ENCODE measurements at places on chromosomes 6 and 20. TPM values are rescaled to one million over a fixed set of nuclear protein-coding genes. Genes with fewer than 3 reads are reported as not detected.
A peak's percentile ranks its signal among the peaks of the same experiment; 100 is the strongest.

- DNase-seq: no peak
Observed at GRCh38 chr6:108592371-108593337, 31.9 kb downstream of the FOXO3 start.

LTB gene
- 0.85 TPM for total RNA-seq

DNA sequence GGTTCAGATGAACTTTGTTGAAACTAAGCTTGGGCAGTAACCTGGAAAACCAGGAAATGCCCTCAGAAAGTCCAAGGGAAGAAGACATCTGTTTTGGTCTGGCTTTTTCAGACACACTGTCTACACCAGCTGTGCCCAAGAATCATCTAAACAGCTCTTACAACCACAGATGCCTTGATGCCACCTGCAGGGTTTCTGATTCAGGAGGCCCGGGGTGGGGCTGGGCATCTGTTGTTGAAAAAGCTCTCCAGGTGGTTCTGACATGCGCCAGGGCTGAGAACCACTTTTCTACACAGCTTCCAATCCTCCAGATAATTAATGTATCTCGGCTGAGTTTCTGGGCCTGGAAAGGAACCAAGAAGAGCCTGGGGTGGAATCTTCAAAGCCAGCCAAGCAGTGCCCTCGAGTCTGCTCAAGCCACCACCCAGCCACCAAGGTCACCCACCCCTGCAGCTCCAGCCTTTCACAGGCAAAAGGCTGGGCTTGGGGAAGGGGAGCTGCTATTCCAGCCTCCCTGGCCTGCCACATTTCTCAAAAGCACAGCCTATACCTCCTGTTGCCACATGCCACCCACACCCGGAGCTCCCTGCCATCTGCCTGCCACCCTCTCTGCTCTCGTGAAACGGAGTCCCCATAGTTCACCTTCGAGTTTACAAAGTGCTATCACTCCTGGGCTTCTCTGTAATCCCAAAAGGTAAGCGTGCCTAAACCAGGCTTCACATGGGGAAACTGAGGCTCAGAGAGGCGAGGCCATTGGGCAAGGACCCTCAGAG, 9.4 kb downstream of the MDGA1 start:
- no peak for DNase-seq

LIME1 gene
- total RNA-seq: 7.1 TPM

GRCh38 chr6:70277470-70277869, 25.4 kb downstream of the COL9A1 start:
- DNase-seq: no peak

DLK2 gene
- total RNA-seq: 2.7 TPM

ATP9A gene
- 30.7 TPM for total RNA-seq

LKAAEAR1 gene
- not detected for total RNA-seq

GRCh38 chr20:50870561-50871161, 60.6 kb downstream of the ADNP start:
- DNase-seq: no peak

KIF3B gene
- 15.5 TPM for total RNA-seq

DNA sequence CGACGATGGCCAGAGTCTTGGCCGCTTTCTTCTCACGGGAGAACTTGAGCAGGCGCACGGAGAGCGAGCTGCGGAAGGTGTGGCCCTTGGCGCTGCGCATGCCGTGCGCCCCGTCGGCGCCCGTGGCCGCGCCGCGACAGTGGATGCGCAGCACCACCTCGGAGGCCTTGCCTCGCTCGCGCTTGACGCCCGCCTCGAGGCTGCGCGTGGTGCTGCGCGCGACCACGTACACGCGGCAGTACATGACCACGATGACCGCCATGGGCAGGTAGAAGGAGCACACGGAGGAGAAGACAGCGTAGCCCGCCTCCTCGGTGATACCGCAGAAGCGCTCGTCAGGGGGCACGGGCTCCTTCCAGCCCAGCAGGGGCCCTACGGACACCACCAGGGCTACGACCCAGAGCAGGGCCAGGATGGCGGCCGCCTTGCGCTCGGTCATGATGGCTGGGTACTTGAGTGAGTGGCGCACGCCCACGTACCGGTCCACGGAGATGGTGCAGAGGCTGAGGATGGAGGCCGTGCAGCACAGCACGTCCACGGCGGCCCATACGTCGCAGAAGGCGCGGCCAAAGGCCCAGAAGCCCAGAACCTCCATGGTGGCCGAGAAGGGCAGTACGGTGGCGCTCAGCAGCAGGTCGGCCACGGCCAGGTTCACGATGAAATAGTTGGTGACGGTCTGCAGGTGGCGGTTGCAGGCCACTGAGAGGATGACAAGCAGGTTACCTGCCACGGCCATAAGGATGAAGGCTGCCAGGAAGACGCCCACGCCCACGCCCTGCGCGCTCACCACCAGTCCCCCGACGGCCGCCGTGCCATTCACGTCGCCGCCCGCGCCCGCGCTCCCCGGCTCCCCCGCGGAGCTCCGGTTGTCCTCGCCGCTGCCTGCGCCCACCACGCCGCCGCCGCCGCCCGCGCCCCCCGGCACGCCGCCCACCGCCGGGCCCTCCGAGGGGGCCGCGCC, 232.8 kb upstream of the RNF24 start:
- DNase-seq: peak; percentile 49

GRCh38 chr20:62647521-62648317, 5.4 kb downstream of the SLCO4A1 start:
- DNase-seq: no peak

- DNase-seq: no peak
Observed at GRCh38 chr6:144193181-144193580, 42.9 kb downstream of the STX11 start.

GRCh38 chr6:97064578-97064977, 140.1 kb downstream of the KLHL32 start:
- DNase-seq: no peak

DNA sequence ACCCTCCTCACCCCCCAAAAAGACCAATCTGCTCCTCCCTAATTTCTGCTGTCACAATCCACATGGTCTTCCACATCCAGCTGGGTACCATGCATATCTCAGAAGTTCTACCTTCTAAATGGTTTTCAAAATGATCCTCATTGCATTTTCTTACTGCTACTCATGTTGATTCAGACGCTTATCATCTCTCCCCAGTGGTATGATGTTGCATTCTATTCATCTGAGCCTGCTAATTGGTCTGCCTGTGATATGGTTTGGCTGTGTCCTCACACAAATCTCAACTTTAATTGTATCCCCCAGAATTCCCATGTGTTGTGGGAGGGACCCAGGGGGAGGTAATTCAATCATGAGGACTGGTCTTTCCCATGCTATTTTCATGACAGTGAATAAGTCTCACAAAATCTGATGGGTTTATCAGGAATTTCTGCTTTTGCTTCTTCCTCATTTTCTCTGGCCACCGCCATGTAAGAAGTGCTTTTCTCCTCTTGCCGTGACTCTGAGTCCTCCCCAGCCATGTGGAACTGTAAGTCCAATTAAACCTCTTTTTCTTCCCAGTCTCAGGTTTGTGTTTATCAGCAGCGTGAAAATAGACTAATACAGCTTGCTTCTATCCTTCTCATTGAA, 41.4 kb upstream of the CLIC5 start:
- no peak for DNase-seq

- peak; percentile 39 for DNase-seq
Observed at GRCh38 chr20:2521369-2522305, 12.9 kb upstream of the ZNF343 start.

BACH2 gene
- 4.6 TPM for total RNA-seq

GRCh38 chr6:88386167-88386566, 220.0 kb upstream of the CNR1 start:
- DNase-seq: no peak

DNA sequence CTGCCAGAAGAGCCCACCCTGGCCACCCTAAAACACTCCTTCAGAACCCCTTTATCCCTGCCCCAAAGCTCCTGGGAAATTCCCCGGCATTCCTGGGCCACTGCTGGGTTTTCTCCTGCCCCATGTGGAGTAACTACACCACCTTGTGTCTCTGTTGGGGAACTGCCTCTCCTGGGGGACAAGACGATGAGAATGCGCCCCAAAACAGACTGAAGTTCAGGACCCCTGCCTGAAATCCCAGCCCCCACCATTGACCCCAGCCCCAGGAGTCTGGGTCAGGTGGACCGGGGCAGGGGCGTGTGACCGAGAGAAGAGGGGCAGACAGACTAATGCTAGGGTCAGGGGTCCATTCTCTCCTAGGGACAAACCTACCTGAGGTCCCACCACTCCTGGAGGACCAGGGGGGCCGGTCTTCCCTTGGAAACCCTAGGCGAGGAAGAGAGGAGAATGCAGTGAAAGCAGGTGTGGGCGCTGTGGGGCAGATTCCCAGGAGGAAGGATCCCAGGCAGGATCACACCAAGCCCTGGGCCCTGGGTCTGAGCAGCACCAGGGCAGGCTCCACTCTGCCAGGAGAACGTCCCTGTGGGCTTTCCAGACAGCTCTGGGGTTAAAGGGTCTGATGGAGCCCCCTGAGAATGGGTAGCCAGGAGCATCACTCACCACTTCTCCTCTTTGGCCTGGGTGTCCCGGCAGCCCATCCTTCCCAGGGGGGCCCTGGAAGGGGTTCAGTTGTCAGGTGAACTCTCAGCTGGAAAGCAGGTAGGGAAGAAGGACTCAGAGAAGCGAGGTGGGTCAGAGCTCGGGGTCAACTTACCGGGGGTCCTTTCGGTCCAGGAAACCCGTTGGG, 19.4 kb downstream of the COL11A2 start:
- no peak for DNase-seq

GRCh38 chr6:4723383-4723782, 52.8 kb upstream of the CDYL start:
- no peak for DNase-seq

DNA sequence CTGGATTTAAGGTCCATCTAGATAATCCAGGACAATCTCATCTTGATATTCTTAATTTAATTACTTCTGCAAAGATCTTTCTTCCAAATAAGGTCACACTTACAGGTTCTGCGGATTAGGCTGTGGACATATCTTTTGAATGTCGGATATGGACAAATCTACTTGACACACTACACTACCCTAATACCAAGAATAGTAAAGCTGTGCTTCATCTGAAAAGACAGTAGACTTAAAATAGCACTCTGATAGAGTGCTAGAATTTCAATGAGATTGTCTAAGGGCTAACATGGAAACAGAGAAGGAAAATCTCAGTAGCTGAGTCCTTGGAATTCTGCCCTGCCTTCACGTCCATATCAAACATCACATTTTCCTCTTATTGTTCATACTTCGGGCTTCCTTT, 1238.0 kb downstream of the EPHA7 start:
- no peak for DNase-seq

NOP56 gene
- 66.5 TPM for total RNA-seq

- DNase-seq: no peak
Observed at GRCh38 chr6:80250391-80250997, 144.0 kb downstream of the BCKDHB start.

GRCh38 chr20:57589728-57590484, 29.0 kb downstream of the PCK1 start:
- no peak for DNase-seq

SYCP2L gene
- 0.49 TPM for total RNA-seq

DNA sequence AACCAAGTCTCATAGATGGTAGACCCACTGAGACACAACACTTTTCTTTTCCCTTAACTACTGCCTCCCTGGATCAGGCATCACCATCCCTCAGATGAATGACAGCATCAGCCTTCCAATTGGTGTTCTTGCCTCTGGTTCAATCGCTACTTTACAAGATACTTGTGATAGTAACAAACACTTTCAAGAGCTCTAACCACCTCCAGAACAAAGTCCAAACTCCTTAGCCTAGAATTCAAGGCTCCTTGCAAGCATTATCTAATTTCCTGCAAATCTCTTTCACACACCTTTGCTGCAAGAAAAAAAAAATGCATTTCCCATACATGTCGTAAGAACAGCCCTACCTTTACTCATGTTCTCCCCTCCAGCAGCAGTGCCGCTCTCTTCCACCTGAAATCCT, 33.1 kb downstream of the RALGAPA2 start:
- DNase-seq: no peak

DNA sequence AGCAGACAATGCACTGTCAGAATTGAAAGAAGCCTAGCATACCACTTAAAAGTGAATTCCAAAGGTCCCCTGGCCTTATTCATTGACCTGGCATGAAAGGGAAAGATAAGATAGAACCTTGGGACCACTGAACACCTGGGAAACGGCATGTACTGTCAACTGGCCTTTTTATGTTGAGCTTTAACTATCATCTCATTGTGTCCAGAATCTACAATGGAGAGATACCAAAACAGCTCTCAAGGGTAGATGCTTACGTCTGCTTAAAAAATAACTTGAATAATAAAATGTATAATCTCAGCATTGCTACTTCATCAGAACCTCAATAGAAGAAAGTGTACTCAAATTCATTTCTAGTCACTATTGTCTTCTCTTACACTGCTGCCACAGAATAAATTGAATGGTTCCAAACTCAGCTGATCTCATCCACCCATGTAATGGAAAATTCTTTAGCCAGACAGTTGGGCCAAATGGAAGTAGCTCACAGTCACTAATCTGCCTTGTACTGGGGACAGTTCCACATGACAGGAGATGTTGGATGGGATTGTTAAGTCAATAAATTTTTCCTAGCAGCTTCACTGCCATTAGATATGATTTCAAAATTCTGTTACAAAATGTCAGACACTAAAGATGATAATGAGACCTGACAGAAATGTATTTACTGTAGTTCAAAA, 93.8 kb downstream of the MLIP start:
- DNase-seq: peak; percentile 33

GRCh38 chr6:26322645-26323482, 42.1 kb upstream of the BTN3A2 start:
- DNase-seq: no peak

ZC2HC1B gene
- total RNA-seq: not detected

DNA sequence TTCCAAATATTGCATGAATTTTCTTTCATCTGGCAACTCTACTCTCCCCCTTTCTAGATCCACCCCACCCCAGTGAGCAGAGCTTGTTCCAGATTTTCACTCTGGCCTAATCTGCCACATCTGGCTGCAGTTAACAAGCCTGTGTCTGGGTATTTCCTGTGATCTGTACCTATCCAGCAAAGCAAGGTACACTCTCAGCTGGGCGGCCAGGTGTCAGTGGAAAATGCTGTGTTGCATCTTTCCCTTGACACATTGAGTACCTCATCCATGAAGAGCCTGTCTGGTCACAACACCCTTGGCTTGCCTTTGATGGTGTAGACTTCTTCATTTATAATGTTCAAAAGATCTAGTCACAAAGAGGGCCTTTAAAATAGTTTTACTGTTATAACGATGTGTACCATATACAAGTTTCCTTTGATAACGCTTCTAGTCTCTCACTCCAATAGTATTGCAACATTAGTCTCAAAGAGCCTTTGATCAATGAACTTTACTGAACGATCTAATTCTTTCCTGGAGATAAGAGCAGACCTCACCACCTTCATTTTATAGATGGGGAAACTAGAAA, 6.0 kb upstream of the RNF182 start:
- DNase-seq: no peak

DNA sequence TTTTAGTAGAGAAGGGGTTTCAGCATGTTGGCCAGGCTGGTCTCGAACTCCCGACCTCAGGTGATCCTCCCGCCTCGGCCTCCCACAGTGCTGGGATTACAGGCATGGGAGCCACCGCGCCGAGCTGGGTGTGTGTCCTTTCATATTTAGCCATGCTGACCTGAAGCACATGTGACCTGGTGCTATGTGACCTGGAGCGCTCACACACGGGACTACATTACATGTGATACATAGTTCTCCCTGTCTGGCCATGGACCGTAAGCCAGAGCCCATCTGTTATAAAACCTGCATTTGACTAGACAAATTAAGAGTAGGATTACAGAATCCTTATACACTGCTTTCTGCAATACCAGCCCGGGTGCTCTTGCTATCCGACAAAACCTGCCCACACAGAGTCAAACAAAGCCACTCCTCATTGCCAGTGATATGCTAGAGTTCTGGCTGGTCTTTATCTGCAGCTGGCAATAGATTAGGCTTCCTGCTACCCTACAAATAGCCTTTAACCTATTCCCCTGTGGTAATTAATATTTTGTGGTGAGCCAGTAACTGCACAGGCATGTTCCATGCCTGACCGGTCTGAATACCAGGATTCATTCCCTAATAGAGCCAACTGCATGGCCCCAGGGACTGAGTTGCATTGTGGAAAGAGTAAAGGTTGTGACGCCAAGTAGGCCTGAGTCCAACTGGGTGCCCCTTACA, 26.3 kb upstream of the FAM50B start:
- DNase-seq: no peak

Measured in heart left ventricle (tissue), 16 donors.